Left lung (tissue), 14 donors: ENCODE measurements at places on chromosomes 12 and 14. TPM values are rescaled to one million over a fixed set of nuclear protein-coding genes. Genes with fewer than 3 reads are reported as not detected.

The SLC8A3 gene
- 0.44 TPM for total RNA-seq

The TCL1A gene
- not detected for total RNA-seq

- no peak overlapping the region for H3K27ac ChIP-seq
- H3K4me1 ChIP-seq: no peaks in the 10 kb centered on the region
- no peak overlapping the region for H3K4me3 ChIP-seq
- DNase-seq: no peak
- H3K36me3 ChIP-seq: no peaks in the 10 kb centered on the region
Observed at GRCh38 chr12:112847708-112848337, 56.3 kb downstream of the RPH3A start.

The CLEC1B gene
- 0.38 TPM for total RNA-seq

DNA sequence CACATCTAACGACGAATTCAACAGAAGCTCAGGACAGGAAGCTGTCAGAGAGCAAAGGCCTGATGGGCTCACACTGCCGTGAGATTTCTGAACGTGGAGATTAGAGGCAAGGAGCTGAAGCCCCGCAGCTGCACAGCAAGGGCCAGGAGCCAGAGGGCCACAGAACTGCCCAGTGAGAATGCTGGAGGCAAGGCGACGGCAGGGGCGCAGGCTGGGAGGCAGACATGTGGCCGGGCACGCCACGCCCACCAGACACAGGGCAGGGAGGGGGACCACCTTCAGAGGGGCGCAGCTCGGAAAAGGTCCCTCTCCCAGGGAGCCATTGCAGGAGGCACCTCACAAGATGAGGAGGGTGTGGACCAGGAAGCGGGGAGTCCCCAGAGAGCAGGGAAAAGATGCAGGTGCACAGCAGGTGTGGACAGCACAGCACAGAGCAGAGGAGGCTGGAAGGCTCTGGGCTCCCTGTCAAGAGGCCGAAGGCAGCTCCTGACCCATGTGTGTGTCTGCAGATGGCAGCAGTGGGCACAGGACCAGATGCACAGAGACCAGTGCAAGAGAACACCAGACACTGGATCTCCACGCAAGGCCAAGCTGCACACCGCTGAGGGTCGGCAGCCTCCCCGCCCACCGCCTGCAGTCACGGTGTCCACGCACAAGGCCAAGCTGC lies 23.0 kb downstream of the BTBD6 start:
- no peak for DNase-seq
- H3K4me3 ChIP-seq: no peak overlapping the region
- no peaks in the 10 kb centered on the region for H3K36me3 ChIP-seq

The HOXC12 gene
- total RNA-seq: not detected

- H3K27ac ChIP-seq: peak overlapping the region; percentile 93
- H3K27me3 ChIP-seq: no peaks in the 10 kb centered on the region
- no peak for DNase-seq
Observed at GRCh38 chr12:47816403-47817271, 3.1 kb downstream of the HDAC7 start.

The CMA1 gene
- total RNA-seq: not detected

- DNase-seq: peak; percentile 26
- no peak overlapping the region for H3K4me3 ChIP-seq
- no peaks in the 10 kb centered on the region for H3K36me3 ChIP-seq
- H3K27me3 ChIP-seq: no peaks in the 10 kb centered on the region
Observed at GRCh38 chr12:32605326-32606095, 73.6 kb upstream of the DNM1L start.

The SMCO3 gene
- 1.1 TPM for total RNA-seq

DNA sequence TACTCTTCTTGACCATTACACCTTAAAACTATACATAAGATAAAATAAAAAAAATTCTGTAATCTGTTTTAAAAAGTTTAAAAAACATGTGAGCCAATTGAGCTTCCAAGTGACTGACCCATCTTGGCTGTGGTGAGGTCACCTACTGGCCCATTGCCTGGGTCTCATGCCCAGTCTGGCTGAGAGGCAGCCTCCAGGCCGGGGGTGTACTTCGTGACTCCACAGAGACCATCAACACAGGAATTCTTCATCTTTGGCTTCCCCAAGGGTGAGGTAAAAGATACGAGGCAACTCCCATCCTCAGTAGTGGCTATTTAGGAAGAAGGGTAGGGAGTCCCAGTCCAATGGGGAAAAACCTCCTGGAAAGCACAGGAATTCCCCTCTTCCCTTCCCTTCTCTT lies 113.2 kb downstream of the APAF1 start:
- H3K36me3 ChIP-seq: no peaks in the 10 kb centered on the region
- H3K27ac ChIP-seq: no peak overlapping the region
- no peak for DNase-seq
- H3K4me3 ChIP-seq: no peak overlapping the region
- H3K4me1 ChIP-seq: no peaks in the 10 kb centered on the region
- no peaks in the 10 kb centered on the region for H3K27me3 ChIP-seq

The TAS2R8 gene
- total RNA-seq: not detected

- H3K27me3 ChIP-seq: no peaks in the 10 kb centered on the region
- DNase-seq: no peak
- H3K4me3 ChIP-seq: no peak overlapping the region
- peaks cover 91% of the 10 kb centered on the region for H3K4me1 ChIP-seq
- no peaks in the 10 kb centered on the region for H3K36me3 ChIP-seq
Observed at GRCh38 chr14:55122440-55122986, 6.5 kb upstream of the LGALS3 start.

DNA sequence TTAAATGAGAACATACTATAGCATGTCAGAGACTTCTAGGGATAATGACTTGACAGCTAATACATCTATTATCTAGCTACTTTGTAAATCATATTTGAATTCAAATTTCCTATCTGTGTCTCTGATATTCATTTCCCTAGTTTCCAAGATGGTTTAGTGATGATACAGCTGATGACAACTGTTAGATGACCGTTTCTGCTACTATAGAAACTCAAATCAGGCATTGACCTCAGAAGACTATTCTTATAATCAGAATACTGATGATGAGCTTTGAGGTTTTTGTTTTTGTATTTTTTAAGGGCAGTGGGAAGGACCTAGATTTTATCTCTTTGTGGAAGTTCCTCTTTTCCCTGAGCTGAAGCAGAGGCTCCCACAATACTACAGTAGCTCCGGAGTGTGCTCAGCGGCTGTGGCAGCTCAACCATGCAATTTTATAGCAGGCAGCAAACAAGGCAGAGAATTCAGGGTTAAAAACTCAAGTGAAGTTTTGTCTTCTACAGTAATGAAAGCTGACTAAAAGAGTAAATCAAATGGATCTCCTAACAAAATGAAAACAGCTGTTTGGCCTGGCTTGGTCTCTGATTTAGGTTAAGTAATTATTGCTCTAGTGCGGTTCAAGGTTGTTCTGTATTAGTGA lies 145.1 kb downstream of the SLC25A21 start:
- no peaks in the 10 kb centered on the region for H3K4me1 ChIP-seq
- H3K27ac ChIP-seq: no peak overlapping the region
- H3K27me3 ChIP-seq: no peaks in the 10 kb centered on the region
- DNase-seq: no peak

- no peaks in the 10 kb centered on the region for H3K27me3 ChIP-seq
- H3K27ac ChIP-seq: no peak overlapping the region
- H3K4me3 ChIP-seq: no peak overlapping the region
- no peaks in the 10 kb centered on the region for H3K36me3 ChIP-seq
- DNase-seq: no peak
Observed at GRCh38 chr14:103214461-103214958, 91.2 kb downstream of the TNFAIP2 start.

GRCh38 chr12:71541583-71541982 lies 102.0 kb downstream of the LGR5 start:
- no peak overlapping the region for H3K4me3 ChIP-seq
- H3K4me1 ChIP-seq: no peaks in the 10 kb centered on the region
- no peaks in the 10 kb centered on the region for H3K27me3 ChIP-seq
- DNase-seq: no peak
- no peak overlapping the region for H3K27ac ChIP-seq

The B3GNT4 gene
- total RNA-seq: 0.23 TPM

- H3K36me3 ChIP-seq: no peaks in the 10 kb centered on the region
- H3K4me3 ChIP-seq: no peak overlapping the region
- peaks cover 35% of the 10 kb centered on the region for H3K4me1 ChIP-seq
- peaks cover 12% of the 10 kb centered on the region for H3K27me3 ChIP-seq
Observed at GRCh38 chr12:57609101-57609780, 2.0 kb upstream of the ARHGEF25 start.

The ESYT1 gene
- total RNA-seq: 102 TPM
